ENCODE measurements at places on chromosomes 6 and 20. TPM values are rescaled to one million over a fixed set of nuclear protein-coding genes. Genes with fewer than 3 reads are reported as not detected.

The SPEF1 gene
- 0.13 TPM for total RNA-seq

The PKIB gene
- 0.22 TPM for total RNA-seq

The ZSCAN9 gene
- total RNA-seq: 17.3 TPM

The TPD52L2 gene
- 128 TPM for total RNA-seq

The PRSS35 gene
- total RNA-seq: 0.07 TPM
